GM10248 (cell line): ENCODE measurements at places on chromosomes 3 and 15.

DNA sequence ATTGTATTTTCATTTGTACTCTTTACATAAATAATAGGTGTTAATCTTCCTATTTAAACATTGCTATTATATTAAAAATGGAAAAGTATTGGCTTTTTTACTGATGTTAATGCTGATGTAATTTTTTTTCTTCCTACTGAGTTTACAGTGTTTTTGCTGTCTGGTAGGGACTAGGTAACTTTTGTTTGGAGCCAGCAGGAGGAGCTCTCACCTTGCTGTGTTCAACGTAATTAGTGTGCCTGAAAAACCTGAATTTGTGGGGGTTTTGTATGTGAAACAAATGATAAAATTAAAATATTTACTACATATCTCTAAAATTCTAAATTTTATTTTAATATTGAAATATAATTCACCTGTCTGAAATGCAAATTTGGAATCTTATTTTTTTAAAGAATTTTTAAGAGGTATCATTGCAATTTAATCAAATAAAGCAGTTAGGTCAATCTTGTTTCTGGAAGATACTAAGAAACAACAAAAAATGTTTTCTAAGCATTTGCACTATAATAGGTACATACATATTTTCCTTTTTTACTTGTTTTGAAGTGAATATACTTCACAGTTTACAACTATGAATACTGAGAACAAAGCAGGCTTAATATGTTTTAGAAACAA lies 48.8 kb downstream of the EPHA6 start:
- peak; percentile 3 for DNase-seq

DNA sequence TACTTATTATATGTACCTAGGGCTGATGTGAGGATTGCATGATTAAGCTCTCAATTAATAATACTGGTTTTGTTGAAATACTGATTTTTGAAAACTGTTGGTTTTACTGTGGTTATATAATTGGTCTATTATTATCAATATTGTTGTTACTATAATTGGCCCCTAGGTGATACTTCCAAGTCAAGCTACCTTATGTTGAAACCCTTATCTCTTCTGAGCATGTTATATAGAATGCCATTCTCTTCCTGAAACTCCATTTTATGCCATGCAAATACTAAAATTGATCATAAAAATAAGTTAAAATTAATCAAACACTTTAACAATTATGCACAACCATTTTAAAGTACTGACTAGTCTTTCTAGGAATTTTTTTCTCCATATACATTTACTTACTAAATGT lies 46.1 kb downstream of the BBS4 start:
- DNase-seq, result no peak

DNA sequence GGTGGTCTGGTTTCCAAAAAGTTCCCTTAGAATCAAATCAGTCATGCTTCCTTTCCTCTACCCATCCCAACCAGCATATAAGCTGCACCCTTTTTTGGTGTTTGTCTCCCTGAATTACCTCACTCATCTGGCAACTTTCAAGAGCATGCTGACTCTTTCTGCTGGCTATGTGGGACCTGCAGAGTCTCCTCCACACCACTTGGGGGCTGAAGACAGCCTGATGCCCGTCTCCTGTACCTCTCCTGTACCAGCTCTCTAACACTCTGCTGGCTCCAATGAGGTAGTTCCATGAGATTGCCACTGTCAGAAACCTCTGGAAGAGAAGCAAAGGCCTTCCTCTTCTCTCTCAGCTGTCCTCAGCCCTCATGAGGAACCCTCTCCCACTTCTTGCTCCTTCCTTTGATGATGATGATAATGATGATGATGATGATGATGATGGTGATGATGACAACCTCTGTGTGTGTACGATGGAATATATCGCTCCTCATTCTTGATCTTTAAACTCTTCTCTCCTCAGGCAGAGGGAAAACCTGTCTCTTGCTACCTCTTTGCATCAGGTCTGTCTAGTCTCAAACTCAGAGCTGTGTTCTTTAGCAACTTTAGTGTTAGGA lies 257.5 kb downstream of the ZNF621 start:
- DNase-seq, result no peak

GRCh38 chr3:9780458-9780812 lies 10.7 kb upstream of the CAMK1 start:
- DNase-seq, result no peak

DNA sequence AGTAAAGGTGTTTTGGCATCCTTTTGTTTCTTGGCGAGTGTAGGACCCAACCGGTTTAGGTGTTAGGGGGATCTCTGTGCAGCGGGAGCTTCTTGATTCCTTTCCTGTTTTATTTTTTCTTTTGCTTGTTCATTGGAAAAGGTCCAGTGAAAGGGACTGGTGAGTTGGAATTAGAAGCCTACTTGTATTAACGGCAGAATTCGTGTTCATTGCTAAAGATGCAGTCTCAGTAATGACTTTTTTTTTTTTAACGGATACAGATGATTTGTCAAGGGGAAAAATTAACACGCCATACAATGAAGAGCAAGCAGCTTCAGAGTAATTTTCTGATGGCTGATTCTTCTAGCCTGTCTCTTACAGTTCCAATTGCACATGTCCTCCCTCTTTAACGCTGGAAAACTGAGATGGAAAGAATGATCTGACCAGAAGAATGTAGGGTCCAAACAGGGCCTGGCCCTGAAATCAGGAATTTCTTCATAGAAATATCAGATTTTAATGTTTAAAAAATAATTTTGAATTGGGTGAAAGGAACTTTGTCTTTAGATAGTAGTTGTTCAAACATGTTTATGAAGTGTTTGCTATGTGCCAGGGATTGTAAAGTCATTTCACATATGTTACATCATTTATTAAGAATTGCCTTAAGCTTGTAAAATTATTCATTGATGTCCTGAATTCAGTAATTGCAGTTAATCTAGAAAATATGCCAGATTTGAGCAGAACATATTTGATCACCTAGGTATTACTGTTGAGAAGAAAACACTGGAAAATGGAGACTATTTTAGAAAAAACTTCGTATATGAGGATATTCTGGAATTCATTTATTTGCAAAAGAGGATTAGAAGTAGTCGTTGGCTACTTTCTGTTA lies 1.4 kb downstream of the MAPK6 start:
- no peak for DNase-seq

- no peak for DNase-seq
Measured at GRCh38 chr3:40312661-40313226, 3.2 kb downstream of the EIF1B start.

GRCh38 chr3:60759439-60759838 lies 491.8 kb downstream of the FHIT start:
- DNase-seq, result no peak

DNA sequence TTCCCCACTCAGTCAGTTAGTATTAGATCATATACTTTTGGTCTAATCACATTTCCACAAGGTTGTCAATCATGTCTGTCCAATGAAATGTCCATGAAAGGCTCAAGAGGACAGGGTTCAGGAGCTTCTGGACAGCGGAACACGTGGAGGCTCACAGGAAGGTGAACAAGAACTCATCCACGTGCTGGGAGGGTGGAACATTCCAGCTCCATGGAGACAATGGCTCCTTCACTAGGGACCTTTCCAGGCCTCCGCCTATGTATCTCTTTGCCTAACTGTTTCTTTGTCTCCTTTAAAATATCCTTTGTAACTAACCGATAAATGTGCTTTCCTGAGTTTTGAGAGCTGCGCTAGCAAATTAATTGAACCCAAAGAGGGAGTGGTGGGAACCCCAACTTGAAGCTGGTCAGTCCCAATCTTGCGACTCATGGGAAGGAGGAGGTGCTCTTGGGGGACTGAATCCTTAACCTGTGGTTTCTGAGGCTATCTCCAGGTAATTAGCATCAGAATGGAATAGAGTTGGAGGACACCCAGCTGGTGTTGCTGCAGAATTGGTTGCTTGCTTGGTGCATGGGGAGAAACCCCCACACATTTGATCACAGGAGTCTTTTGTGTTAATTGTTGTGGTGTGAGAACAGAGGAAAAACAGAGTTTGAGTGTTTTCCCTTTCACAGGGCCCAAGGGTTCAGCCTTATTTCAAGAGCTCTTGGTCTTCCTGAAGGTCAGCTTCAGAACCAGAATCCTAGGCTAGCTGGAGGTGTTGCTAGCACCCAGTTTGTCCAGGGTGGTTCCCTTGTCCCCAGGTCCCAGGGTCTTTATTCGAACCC lies 3.0 kb upstream of the TKT start:
- DNase-seq, result no peak

GRCh38 chr15:81097890-81098280 lies 36.2 kb upstream of the CFAP161 start:
- no peak for DNase-seq

GRCh38 chr3:194857469-194858113 lies 171.9 kb downstream of the FAM43A start:
- DNase-seq, result no peak

DNA sequence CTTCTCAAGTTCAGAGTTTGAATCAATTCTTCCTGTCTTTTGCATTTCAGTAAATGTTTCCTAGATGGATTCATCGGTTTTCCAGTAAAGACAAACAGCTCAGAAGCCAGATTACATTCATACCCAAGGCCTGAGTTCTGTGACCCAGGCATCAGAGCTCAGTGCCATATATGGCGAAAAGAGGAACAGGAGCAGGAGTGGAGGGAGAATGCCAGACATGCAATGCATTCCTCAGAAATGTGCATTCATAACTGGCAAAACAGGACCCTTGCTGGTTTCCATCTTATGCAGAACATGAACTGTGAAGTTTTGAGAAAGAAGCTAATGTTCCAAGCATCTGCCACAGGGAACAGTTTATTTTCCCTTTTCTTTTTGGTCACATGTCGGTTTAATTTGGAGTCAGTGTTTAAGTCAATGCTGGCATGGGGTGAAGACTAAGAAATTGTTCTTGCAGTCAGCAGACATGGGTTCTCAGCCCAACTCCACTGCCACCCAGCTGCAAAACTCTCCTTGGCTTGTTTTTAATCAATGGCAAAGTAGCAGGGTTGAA lies 116.5 kb downstream of the LPP start:
- DNase-seq, result no peak

GRCh38 chr3:24318677-24319287 lies 175.9 kb downstream of the THRB start:
- DNase-seq, result no peak

- no peak for DNase-seq
Measured at GRCh38 chr3:194928831-194929577, 243.3 kb downstream of the FAM43A start.

GRCh38 chr3:160400702-160401150 lies 1.3 kb downstream of the SMC4 start:
- peak; percentile 16 for DNase-seq

DNA sequence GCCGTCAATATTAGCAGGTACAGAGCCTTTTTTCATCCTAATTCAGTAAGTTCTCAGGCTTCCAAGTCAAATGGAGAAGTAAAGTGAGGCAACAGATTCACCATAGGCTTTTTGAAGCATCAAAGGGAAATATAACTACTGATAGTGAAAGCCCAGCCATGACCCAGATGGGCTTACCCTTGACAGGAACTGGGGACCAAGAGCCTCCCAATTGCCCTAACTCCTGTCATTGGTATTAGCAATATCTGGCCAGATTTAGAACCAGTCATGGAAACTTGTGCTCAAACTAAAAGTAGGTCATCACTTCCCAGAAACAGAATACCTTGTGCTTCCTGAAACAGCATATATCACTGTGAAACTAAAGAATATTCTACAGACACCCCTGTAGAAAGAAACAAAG lies 33.0 kb downstream of the NME9 start:
- no peak for DNase-seq

- peak; percentile 45 for DNase-seq
Measured at GRCh38 chr3:46097691-46098241, 70.5 kb upstream of the XCR1 start.

GRCh38 chr3:159817126-159817525 lies 171.5 kb upstream of the IL12A start:
- DNase-seq, result no peak

DNA sequence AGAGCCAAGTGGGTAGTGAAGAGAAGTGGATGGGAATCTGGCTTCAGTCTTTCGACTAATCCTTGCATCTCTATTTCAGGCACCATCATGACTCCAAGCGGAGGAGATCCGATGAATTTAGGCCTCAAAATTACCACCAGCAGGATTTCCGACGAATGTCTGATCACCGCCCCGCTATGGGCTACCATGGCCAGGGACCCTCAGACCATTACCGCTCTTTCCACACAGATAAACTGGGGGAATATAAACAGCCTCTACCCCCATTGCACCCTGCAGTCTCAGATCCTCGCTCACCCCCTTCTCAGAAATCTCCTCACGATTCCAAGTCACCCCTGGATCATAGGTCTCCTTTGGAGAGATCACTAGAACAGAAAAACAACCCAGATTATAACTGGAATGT lies 64.7 kb downstream of the RGMA start:
- no peak for DNase-seq
